ENCODE measurements at places on chromosomes 12 and 14.

GRCh38 chr14:87149583-87150354, 843.2 kb downstream of the GALC start:
- DNase-seq: peak; percentile 77

DNA sequence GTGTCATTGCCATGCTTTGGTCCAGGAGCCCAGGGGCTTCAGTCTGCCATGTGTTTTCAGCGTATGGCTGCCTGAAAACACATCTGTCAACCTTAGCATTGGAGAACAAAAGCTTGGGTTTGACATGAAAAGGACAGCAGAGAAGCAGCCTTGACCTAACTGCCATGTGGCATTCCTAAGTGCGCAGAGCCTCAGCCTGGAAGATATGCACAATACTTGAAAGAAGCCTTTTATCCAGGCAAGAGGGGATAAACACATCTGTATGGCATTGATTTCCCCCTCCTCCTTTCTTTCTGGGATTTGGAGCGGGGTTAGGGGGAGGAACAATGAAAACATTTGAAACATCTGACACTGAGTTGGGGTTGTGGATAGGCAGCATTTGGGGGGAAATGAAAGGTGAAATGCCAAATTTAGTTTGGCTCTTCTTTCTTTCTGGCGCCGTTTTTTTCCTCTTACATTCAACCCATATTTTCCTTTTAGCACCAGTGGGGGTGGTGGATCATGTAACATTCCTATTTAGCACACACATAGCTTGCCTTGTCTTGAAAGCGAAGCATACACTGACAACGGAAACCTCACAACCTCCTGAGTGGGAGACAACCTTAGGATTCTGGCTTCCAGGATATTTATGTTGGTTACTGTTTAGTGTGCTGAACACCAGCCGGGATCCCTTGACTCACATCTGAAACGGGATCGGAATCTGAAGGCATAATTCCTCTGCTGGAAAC, 177.0 kb downstream of the C12orf75 start:
- peak; percentile 61 for DNase-seq

DNA sequence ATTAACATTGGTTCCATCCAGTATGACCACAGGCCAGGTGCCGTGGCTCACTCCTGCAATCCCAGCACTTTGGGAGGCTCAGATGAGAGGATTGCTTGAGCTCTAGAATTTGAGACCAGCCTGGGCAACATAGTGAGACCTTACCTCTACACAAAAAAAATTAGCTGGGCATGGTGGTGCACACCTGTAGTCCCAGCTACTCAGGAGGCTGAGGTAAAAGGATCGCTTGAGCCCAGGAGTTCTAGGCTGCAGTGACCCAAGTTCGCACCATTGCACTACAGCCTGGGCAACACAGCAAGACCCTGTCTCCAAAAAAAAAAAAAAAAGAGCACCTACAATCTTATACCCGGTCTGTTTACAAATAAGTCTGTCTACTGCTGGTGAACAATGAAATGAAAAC, 9.9 kb downstream of the LTA4H start:
- no peak for DNase-seq

DNA sequence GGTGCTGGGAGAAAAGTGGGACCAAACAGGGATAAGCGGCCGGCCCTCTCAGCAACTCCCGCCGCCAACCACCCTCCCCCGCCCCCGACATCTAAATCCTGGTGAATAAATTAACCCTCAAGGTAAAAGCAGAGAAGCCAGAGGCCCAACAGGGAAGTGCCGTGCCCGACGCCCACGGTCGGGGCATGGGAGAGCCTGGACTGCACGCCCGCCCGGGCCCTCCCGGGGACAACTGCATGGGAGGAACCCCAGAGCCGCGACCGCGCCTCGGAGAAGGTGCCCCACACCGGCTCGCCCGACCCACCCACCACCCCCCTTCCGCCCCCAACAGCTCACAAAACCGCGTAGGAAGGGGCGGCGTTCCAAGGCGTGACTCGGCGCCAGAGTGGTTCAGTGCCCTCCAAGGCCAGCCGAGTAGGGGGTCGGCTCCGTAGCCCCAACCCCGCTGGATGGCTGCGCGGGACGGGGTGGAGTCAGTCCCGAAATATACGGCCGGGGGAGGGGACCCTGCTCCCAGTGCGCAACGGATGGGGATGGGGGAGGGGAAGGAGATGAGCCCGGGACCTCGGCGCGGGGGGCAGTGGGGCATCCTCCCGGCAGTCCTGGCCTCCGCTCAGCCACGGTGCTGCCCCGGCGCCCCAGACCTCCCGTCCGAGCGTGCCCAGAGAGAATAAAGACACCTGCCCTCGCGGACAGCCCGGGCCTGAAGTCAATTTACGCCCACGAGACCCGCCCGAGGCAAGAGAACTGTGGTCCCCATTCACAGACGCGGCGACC, 732 bp downstream of the SLC25A29 start:
- DNase-seq: no peak
